Fibroblast of villous mesenchyme (primary cell): ENCODE measurements at places on chromosomes 7 and 10.

DNA sequence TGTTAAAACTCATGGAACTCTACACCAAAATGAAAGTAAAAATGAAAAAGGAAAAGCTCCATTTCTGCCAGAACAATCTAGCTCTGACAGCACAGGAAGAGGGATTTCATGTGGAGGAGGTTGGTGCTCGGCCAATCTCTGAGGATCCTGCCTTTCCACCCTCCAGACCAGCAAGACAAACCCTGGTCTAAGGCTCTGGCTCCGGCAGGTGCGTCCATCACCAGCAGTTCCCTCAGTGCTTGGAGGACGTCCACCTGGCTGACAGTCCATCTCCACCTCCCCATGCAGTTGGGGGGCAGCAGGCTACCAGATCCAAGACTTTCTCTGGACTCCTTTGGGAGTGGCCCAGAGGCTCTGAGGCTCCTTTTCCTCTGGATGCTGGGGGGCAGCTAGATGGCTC, 25.0 kb upstream of the LOXL4 start:
- no peak for DNase-seq

DNA sequence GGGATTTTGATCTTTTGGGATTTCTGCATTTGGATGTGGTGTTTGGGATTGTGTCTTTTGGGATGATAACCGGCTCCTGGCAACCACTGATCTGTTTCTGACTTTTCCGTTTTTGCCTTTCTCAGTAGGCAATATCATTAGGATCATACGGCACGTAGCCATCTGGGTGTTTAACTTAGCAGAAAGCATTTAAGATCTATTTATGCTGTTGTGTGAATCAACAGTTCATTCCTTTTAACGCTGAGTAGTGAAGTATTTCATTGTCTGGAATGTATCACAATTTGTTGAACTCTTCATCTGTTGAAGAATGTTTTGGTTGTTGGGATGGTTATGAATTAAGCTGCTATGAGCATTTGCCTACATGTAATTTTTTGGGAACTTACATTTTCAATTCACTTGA, 459.6 kb downstream of the SDK1 start:
- DNase-seq: peak; percentile 27

DNA sequence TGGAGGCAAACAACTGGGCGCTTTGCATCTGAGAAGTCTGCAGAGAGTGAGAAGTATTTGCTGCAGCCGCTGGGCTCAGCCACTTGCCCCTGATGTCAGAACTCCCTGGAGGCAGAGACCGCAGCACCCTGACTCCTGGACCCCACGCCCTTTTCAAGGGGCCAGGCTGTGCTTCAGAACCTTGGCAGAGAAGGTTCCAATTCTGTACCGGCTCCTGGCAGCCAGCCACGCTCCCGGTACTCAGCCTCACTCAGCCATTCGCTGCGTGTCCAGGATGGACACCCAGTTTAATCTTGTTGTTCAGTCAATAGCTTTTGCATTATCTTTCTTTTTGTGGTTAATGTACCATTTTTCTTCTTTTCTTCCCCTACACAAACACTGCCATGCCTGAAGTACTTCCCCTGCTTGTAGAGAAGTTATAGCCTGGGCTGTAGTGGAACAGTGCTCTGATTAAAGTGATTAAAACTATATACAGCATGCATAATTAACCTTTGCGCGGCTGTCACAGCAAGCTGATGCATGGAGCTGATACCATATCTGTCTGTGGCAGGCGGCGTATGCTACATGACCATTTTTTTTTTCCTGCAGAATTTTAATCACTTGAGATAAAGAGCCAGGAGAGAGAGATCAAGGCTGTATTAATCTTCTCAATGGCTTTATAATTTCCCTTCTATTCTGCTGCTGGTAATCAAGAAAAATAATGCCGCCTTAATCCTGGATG, 578.5 kb downstream of the SDK1 start:
- no peak for DNase-seq

DNA sequence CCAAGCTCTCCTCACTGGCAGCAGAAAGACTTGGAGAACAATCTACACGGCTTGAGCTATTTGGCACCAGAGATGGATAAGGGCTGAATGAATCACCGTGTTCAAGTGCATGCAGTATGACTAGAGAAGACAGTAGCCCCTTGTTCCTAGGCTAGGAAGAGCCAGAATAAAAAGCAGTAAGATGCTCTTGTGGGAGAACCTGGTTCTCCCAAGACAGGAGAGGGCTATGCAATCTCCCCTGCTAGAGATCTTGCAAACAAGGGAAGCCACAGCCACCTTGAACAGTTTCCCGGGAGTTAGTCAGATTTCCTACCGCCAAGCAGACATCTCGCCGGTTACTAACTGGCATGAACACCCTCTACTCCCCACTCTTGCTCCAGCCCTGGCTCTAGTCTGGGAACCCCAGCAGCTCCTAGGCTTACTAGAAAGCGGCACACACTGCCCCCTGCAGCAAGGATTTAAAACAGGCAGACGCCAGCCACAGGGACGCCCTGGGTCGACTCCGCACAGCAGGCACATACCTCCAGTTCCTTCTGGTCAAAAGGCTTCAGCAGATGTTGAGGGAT, 107.3 kb downstream of the SMURF1 start:
- peak; percentile 18 for DNase-seq

- DNase-seq: peak; percentile 82
Measured at GRCh38 chr7:11427686-11428273, 404.2 kb downstream of the THSD7A start.

GRCh38 chr10:95606922-95607321, 45.8 kb upstream of the SORBS1 start:
- peak; percentile 21 for DNase-seq

DNA sequence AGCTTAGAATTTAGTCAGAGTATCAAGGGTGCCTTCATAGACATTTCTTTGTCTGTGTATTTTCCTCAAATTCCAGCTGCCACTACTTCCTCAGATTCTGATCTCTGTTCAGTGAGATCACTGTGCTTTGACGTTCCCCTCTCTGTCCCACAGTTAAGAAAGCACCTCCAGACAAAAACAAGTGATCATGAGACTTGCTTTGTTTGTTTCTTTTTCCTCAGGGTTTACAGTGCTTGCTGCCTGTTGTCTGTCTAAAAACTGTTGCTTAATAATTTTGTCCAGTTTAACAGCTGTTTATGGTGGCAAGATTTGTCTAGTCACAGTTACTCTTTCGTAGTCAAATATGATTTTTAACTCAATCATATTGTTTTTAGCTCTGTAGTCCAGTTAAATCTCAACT, 29.1 kb downstream of the TRUB1 start:
- DNase-seq: peak; percentile 92

GRCh38 chr7:90749774-90750173, 153.7 kb downstream of the CDK14 start:
- peak; percentile 36 for DNase-seq
